ENCODE measurements at places on chromosomes 6 and 20.

DNA sequence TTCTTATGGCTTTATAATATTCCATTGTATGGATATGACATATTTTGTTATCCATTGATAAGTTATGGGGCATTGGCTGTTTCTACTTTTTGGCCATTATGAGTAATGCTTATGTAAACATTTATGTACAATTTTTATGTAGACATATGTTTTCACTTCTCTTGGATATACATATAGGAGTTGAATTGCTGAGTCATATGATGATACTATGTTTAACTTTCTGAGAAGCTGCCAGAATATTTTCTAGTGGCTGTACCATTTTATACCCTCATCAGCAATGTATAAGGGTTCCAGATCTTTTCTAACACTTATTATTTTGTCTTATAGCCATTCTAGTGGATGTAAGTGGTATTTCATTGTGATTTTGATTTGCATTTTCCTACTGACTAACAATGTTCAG is 23.1 kb downstream of the OTOR start:
- DNase-seq, result no peak

DNA sequence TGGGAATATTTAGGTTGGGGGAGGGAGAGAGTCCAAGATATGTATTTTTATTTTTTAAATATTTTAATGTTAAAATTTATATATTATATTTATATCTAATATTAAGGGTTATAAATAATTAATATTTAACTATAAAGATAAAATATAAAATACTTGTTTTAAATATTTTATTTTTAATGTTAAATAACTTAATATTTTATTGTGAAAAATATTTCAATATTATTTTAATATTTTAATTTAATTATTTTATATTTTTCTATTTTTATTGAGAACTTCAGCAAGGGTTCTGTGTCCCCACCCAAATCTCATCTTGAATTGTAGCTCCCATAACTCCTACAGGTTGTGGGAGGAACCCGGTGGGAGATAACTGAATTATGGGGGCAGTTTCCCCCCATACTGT is 34.0 kb downstream of the PERP start:
- no peak for DNase-seq

GRCh38 chr6:154555073-154555677 is 44.7 kb upstream of the CNKSR3 start:
- peak; percentile 32 for DNase-seq

DNA sequence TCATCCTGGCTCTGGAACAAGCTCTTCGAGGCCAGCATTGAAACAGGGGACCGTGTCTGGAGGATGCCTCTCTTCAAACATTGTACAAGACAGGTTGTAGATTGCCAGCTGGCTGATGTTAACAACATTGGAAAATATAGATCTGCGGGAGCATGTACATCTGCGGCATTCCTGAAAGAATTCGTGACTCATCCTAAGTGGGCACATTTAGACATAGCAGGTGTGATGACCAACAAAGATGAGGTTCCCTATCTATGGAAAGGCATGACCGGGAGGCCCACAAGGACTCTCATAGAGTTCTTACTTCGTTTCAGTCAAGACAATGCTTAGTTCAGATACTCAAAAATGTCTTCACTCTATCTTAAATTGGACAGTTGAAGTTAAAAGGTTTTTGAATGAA is 3.6 kb upstream of the CDKN1A start:
- no peak for DNase-seq

GRCh38 chr20:21703717-21704407 is 1.6 kb upstream of the PAX1 start:
- DNase-seq, result no peak

DNA sequence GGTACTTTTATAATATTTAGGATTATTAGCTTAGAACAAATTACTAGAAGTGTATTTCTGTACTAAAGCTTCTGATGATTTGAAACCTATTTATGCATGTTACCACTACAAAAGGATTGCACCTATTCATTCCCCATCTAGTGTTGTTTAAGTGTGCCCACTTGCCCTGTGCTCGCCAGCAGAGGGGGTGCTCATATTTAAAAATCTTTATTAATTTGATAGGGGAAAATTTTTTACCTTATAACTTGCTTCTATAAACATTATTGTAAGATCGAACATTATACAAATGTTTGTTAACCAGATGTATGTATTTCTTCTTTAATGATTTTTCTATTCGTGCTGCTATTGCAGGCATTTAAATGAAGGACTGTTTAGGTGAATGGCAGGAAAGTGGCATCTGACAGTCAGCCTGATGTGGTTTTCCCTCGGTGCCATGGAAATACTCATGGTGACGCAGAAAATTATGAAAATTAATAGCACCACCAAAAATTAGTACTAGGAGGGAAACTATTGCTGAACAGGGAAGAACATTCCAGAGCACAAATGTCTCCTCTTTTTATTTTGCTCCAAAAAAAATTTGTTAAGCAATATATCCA is 44.1 kb upstream of the FNDC1 start:
- DNase-seq, result no peak

DNA sequence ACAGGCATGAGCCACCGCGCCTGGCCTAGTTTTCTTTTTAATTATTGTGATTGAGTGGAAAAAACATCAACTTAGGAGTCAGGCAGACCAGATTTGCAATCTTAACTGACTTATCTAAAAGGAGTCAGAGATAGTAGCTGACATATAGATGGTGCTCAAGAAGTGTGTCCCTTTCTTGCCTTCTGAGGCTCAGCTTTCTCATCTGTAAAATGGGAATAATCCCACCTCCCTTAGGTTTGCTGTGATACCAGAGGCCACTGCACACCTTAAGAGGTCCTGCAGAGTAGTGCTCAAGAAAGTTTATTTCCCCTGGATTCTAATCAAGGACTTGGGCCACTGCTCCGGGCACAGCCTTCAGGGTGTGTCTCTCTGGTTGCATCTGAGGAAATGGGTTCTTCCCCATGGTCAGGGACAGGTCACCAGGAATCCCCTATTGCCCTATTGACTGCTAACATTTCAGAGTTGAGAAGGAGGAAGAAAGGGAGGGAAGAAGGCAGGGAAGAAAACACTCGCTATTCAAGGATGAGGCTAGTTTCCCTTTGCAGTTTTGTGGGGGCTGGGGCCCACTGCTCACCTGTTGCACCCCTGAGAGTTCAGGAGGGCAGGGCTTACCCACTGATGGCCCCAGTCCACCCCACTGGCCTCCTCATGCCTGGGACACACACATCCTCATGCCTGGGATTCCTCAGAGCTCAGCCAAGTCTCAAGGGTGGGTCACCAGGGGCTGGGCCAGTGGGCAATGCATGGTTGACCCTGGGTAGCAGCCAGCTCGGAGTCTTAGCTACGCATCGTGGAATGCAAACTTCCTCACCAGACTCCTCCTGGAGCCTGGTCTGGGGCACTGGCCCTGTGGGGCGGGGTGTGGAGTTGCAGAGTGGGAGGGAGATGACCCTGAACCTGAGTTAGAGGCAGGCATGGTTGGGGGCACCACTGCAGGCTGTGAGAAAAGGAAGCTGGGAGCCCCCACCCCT is 21.2 kb downstream of the C6orf132 start:
- peak; percentile 48 for DNase-seq

DNA sequence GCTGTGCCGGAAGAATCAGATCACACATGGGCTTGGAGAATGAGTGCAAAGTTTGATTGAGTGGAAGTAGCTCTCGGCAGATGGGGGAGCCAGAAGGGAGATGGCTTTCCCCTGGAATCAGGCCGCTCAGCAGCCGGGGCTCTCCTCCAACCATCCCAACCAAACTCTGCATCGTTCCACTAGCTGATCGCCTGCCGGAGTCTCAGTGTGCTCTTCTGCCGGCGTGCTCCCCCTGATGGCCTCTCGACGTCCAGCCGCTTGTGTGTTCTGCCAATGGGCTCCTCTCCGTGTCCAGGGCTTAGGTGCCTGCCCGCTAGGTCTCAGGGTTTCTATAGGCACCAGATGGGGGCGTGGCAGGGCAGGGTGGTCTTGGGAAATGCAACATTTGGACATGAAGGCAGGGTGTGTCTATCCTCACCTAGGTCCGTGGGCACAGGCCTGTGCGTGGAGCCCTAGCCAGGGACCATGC is 4.9 kb upstream of the BIRC7 start:
- DNase-seq, result peak; percentile 62

- DNase-seq, result no peak
Measured at GRCh38 chr6:3693831-3694230, 57.7 kb downstream of the PXDC1 start.

DNA sequence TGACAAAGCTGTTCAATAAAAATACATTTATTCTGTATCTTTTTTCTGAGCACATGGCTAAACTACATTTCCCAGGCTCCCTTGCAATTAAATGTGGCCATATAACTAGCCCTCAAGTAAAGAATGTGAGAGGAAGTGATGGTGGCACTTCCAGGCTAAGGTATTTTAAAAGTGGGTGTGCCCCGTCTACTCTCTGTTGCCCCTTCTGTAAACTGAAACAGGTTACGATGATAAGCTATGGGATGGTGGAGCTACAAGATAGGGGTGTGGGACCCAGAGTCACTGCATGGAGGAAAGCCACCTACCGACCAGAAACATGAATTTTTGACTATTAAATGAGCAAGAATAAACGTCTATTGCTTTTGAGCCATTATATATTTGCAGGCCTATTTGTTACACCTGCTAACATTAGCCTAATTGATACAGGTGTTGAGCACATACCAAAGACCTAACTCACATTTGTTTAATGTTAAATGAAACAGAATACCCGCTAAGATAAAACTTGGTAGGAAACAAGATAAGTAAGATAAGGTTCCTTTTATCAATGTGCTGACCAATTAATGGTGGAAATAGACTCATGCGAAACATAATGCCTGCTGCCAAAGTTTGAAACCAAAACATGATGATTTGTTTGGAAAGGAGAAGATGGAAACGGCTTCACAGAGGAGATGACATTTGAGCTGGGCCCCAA is 3.1 kb downstream of the FYN start:
- DNase-seq, result no peak

DNA sequence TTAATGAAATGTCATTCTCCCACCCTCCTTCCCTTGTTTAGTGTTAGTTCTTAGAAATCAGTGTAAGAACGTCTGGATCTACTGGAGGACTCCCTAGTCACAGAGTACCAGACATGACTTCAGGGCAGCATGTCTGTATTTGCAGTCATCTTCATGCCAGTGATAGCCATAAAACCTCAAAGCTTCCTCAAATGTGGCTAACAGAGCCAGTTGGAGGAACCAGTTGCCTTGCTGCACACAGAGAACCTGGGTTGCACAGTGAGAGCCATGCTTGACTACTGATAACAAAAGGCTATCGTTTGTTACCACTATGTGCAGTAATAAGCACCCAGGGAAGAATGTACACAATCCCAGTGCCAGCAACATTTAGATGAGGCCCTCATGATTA is 20.1 kb downstream of the NT5E start:
- no peak for DNase-seq

GRCh38 chr6:150907383-150907782 is 41.9 kb downstream of the MTHFD1L start:
- no peak for DNase-seq

DNA sequence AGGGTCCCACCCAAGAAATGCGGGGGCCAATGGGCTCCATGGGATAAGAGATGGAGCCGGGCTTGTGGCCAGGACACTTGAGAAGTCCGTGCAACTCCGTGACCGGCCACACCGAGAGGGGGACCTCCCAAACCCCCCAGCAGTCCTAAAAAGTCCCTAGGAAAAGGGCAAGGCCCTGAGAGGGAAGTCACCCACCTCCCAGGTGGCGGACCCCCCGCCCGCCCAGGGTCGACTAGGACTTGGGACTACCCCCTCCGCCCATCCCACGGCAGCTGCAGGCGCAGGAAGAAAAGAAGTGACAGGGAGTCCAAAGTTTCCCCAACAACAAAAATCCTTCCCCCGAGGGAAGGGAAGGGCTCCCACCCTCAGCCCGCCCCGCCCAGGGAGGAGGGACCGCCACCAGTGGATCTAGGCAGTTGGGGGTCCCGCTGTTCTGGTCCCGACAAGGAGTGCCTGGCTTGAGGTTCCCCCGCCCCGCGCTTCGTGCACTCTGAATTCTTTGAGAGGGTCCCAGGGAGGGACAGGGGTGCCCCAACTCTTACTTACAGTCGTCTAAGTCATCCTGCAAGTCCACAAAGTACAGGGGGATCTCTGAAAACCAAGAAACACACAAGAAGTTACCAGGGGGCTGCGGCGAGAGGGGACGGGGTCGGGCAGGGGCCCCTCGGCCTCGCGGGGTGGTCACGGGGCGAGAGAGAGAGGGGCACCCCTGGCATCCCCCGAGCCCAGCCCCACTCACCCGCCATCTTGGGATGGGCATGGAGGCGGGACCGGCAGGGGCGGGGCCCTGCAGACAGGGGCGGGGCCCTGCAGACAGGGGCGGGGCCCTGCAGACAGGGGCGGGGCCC is 611 bp upstream of the RAB22A start:
- peak; percentile 24 for DNase-seq

DNA sequence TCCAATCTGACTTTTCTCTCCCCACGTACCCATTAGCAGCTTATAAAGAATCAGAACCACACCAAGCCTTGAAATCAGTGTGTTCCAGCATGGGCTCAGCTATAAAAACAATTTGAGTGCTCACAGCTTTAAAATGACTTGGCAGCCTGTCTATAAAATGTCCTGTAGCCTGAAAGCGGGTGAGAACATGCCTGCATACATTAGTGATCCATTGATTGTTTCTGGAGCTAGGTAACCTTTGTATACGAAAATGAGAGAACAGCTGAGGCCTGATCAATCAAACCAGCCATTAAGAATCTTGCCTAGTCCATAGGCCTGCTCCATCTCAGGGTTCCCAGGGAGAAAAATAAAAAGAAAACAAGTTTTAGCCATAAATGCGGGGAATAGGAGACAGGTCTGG is 245.8 kb upstream of the SULF2 start:
- DNase-seq, result no peak

- DNase-seq, result peak; percentile 45
Measured at GRCh38 chr6:110786271-110786670, 29.0 kb downstream of the CDK19 start.

DNA sequence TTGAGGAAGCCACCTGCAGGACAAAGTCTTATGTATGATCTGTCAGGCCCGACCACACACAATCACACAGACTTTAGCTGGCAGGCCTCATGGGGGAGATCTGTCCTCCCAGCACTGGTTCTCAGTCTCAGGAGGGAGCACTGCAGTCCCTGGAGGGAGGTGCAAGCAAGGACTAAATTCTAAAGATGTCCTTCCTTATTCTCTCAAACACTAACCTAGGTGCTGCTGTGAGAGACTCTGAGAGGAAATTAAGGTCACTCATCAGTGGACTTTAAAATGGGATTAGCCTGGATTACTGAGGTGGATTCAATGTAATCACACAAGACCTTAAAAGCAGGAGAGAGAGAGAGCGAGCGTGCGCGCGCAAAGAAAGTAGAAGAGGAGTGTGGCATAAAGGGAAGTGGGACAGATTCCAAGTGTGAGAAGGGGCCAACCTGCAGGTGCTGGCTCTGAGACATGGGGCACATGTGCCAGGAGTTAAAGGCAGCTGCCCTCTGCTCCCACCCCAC is 14.3 kb downstream of the GLO1 start:
- no peak for DNase-seq
